Activated CD4-positive, alpha-beta T cell treated with anti-CD3 and anti-CD28 coated beads, Interleukin-2, amount 50 U/mL, for 4 hours (primary cell): ENCODE measurements at places on chromosomes 2 and 18.
A peak's percentile ranks its signal among the peaks of the same experiment; 100 is the strongest.

- no peak for DNase-seq
Observed at GRCh38 chr18:11064106-11064505, 85.3 kb downstream of the PIEZO2 start.

DNA sequence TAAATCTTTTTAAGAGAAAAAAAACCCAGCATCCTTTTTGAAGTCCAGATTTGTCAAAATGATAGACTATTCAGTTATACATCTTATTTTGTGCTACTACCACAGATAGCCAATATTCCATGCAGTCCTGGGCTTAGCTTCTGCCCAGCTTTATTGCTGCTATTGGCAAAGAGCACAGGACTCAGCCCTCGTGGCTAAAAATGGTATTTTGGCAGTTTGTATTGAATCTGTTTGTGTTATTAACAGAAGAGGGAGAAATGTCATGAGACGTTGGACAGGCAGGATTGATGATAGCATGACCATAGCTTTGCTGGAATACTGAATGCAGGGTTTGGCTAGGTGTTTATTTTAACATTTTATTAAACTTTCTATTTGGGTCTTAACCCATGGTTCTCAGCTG is 19.4 kb downstream of the ELAC1 start:
- no peak for DNase-seq

DNA sequence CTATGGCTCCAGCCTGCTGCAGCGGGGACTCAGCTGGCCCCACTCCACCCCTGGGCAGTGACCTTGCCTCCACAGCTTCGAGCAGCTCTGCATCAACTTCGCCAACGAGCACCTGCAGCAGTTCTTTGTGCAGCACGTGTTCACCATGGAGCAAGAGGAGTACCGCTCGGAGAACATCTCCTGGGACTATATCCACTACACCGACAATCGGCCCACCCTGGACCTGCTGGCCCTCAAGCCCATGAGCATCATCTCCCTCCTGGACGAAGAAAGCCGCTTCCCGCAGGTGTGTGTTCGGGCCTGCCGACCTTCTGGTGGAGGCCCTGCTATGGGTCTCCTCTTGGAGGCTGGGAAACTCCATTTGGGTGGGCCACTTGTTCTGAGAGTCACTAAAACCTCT is 48.6 kb downstream of the MYO7B start:
- no peak for DNase-seq

DNA sequence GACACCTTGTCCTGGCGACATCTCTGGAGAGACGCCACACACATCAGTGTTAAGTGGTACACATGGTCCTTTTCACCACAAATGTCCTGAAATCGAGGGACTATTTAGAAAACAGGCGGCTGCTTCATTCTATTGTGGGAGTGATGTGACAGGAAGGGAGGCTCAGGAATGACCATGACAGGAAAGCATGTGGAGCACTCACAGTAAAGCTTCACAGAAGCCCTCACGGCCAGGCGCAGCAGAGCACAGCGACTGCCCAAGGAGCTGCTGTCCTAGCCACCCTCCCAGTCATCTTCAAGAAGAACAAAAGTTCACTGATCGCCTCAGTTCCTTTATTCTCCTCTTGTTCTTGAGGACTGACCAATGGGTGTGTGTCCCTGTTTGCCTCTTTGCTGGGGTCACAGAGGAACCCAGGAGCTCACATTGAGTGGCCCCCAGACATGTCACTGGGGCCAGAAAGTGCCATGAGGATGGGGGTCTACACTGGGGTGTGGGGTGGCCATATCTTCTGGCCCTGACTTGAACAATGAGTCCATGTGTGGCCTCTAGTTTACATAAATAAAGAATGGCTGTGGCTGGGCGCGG is 84.6 kb upstream of the RANBP2 start:
- no peak for DNase-seq

GRCh38 chr2:190881598-190882410 is 1.2 kb downstream of the GLS start:
- peak; percentile 63 for DNase-seq

DNA sequence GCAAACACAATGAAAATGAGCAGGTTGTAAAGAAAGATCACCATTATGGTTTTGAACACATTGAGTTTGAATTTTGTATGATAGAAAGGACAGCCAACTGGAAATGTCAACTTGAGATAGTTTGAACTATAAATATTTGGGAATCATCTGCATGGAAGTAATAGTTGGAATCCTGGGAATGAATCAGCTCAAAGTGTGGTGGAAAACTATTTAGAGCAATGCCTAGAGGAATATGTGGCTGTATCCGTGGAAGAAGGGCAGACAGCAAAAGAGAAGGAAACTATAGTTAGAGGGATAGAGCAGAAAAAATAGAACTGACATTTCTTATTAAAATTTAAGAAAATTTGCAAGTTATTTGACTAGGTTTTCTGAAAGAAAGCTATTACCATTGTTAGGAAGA is 112.5 kb upstream of the OTX1 start:
- no peak for DNase-seq

DNA sequence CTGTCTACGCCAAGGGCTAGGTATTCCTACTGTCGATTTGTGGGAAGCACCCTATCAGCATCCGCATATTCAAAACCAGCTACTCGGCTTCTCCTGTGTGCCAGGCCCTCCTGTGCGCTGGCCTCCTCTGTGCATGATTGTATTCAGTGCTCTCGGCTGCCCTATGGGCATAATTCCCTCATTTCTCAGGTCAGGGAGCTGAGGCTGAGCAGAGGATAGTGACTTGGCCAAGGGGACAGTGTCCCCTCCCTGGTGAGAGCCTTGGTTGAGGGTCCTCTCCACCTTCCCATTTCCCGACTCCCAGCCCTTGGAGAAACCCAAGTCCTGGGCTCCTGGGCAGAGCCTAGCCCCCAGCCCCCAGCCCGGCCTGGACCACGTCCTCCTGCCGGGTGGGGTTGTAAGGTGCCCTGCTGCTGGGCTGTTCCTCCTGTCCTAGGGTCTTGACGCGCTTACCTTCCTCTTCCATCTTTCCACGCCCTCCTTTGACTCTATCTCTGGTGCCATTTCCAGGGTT is 6.3 kb upstream of the HS6ST1 start:
- DNase-seq = no peak

- peak; percentile 15 for DNase-seq
Observed at GRCh38 chr2:162072976-162073887, 783 bp downstream of the DPP4 start.

- no peak for DNase-seq
Observed at GRCh38 chr2:189118386-189118785, 61.2 kb downstream of the COL5A2 start.

GRCh38 chr18:51038110-51038509 is 8.1 kb downstream of the SMAD4 start:
- DNase-seq = no peak

DNA sequence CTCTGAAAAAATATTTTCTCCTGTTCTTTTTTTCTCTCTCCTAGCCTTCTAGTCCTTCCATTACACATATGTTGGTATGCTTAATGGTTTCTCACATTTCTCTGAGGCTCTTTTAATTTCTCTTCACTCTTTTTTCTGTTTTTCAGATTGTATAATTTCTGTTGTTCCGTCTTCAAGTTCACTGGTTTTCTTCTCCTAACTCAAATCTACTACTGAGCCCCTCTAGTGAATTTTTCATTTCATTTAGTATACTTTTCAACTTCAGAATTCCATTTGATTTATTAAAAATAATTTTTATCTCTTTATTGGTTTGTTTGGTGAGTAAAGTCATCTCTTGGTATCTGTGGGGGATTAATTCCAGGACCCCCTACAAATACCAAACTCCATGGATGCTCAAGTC is 19.8 kb downstream of the C2orf49 start:
- no peak for DNase-seq

DNA sequence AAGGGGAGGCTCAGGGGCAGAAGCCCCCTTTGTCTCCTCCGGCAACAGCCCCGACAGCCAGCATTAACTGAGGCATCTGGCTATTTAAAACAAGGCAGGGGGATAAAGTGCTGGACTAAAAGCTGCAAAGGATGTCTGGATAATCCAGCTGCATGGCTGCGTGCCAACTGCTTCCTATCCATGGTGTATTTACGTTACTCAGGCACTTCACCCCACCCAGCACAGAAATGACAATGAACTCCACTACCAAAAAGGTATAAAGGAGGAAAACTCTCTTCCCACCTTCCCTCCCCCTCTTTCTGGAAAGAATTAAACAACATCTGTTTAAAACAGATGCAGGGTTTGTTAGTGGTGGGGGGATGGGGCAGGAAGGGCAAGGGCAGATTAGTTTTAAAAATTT is 82.5 kb downstream of the SPRED2 start:
- DNase-seq = no peak

DNA sequence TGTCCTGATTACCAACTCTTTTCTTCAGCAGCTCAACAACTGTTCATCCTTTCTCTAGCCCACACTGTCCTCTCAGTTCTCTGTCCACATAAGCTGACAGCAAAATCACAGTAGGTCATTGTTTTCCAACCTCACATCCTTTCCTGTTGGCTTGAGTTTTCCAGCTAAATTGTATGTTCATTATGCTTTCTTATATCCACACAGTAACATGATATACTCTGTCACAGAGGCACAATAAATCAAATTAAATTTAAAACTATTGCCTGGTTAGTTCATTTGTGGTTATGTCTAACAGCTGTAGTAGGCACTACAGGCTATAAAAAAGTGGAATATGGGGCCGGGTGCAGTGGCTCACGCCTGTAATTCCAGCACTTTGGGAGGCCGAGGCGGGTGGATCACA is 179.9 kb downstream of the ETAA1 start:
- DNase-seq = no peak

GRCh38 chr2:12320991-12321641 is 395.6 kb upstream of the TRIB2 start:
- DNase-seq = no peak

GRCh38 chr2:201786471-201786870 is 5.7 kb upstream of the ALS2 start:
- no peak for DNase-seq

DNA sequence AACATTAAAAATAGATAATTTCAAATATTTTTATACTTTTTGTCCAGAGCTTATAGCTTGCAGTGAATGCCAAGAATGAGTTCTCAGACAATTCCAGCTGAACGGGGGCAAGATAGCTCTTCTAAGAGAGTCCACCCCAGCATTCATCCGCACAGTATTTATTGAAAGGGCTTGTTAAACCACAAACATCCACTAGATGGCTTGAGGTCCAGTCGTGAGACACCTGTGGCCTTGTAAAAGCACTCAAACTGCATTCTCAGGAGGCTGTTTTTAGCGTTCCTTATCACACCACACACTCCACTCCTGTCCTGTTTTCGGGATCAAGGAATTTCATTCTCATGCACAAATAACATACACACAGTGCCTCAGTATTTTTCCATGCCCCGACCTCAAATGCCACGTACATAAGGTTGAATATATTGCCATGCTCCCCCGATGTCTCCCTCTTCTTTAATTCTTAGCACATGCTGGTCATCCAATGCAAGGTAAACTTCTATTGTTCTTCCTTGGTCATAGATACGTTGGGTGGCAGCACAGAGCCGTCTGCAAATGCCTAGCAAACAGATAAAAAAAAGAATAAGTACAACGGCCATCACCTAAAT is 47.4 kb downstream of the DNAJC10 start:
- no peak for DNase-seq

GRCh38 chr2:169119123-169119760 is 49.9 kb downstream of the DHRS9 start:
- DNase-seq = no peak
